Naive thymus-derived CD8-positive, alpha-beta T cell (primary cell): ENCODE measurements at places on chromosomes 13 and 19.
A peak's percentile ranks its signal among the peaks of the same experiment; 100 is the strongest.

- no peak for DNase-seq
These were observed 61.9 kb downstream of the DOCK9 start for GRCh38 chr13:98915981-98916380.

- no peak for DNase-seq
These were observed 7.7 kb downstream of the KDM4B start for GRCh38 chr19:4976401-4977298.

GRCh38 chr19:8518536-8518935 is 4.6 kb upstream of the ZNF414 start:
- no peak for DNase-seq

GRCh38 chr19:5132698-5133651 is 164.1 kb downstream of the KDM4B start:
- DNase-seq: no peak

GRCh38 chr19:50565984-50566903 is 2.0 kb downstream of the LRRC4B start:
- no peak for DNase-seq

DNA sequence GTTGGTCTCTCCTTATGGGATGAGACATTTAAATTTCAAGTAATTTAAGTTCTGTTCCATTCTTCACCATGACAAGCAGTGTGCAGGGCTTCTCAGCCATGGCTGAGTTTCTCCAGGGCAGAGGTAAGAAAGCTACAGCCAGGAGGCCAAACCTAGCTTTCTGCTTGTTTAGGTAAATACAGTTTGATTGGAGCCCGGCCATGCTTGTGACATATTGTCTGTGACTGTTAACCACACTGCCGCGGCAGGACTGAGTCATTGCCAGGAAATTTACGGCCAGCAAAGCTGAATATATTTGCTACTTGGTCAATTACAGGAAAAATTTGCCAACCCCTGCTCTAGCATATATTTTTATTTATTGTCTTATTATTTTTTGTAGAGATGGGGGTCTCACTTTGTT is 10.7 kb downstream of the NLRP8 start:
- DNase-seq: no peak

GRCh38 chr13:32882691-32883090 is 133.5 kb upstream of the KL start:
- DNase-seq: no peak

DNA sequence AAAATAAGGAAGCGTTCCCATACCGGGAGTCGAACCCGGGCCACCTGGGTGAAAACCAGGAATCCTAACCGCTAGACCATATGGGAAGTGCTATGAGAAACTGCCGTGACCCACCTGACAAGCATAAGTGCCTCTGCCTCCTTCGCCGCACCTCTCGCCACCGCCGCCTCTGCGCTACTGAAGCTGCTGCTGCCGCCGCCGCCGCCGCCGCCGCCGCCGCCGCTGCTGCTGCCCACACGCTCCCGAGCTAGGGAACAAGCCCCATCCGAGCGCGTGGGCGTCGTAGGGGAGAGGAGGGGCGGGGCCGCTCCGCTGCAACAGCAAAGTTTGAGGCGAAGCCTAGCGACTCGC is 610 bp upstream of the WBP4 start:
- DNase-seq: peak; percentile 91

- no peak for DNase-seq
These were observed 2.4 kb upstream of the NCAN start for GRCh38 chr19:19209372-19209771.

- DNase-seq: no peak
These were observed 2.7 kb upstream of the TEX29 start for GRCh38 chr13:111317571-111318345.

DNA sequence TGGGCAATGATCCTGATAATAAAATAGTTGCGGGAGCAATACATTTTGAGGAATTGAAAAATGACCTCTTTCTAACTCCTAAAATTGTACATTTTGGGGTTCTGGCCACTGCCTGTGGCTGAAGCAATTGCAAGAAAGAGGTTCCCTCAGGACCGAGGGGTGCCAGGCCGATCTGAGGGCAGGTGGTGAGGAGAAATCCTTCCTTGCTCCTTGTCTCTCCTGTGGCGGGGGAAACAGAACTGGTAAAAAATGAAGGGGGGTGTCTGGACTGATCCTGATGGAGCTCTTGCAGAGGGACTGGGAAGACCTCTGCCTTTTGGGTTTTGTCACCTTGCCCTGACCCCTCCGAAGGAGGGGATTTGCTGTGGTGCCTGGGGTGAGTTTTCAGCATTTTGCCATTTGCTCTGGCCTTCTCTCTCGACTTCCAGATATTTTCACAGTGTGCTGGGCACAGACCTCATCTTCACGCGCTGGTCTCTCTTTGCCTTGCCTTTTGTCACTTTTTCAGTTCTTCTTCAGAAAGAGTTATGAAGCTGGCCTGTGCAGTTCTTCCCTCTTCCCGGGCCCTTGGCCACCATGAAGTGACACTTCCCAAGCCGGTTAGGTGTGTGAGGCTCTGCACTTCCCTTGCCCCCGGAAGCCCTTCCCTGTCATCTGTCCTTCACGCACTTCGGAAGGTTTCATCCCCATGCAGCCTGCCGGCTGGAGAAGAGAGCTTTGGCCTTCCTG is 22.2 kb downstream of the NFIX start:
- DNase-seq: no peak

DNA sequence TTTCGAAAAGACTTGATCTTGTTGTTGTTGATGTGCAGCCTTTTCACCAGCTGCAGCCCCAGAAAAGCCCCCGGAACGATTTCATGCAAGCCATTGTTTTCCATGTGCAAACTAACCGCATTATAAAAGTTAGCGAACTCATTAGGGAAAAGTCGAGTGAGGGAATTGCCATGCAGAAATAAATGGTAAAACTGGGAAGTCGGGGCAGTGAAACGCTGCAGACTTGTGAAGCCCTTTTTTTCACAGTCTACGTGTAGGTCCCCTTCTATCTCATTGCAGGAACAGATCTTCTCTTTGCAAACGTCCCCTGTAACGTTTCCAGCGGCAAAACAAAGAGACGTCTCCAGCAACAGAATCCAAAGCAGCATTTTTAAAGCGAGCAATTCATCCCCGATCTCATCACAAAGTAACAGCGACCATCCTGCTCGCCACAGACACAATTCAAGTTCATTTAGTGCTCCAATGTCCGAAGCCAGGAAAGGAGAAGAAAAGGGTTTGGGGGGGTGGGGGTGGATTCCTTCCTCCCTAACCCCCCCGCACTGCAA is 1.1 kb downstream of the SLITRK1 start:
- no peak for DNase-seq

DNA sequence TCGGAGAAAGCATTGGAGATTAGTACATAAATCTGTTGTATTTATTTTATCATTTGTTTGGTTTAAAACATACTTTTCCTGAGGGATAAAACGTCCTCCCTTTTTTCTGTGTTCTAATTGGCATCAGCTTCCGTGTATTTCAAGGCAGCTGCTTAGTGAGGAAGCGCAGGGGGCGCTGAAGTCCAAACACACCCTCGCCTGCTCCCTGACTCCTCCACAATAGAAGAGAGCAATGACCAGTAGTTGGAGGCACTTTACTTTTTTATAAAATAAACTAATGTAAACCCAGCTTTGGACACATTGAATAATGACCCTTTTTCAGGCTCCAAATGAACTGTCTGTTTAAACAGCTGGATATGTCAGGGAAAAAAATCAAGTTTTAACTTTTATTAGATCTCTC is 79.9 kb downstream of the RNASEH2B start:
- no peak for DNase-seq

- DNase-seq: no peak
These were observed 169.4 kb upstream of the HTR2A start for GRCh38 chr13:47066226-47066625.

GRCh38 chr13:109494925-109495369 is 291.4 kb downstream of the IRS2 start:
- DNase-seq: no peak

DNA sequence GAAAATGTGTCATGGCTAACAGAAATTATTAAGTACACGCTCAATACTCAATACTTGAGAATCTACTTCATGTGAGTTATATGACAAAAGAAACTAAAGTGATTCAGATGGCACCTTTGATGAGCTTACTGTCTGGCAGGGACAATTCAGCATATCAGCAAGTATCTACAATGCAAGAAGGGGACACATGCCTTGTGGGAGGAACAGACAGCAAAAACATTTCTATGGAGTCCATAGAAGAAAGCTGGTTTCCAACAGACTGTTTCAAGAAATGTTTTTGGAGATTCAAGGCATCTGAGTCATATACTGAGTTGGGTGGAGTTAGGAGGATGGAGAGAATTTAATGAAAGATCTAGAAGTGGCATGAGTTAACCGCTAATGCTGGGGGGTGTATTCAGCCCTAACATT is 54.7 kb downstream of the MBNL2 start:
- DNase-seq: no peak

DNA sequence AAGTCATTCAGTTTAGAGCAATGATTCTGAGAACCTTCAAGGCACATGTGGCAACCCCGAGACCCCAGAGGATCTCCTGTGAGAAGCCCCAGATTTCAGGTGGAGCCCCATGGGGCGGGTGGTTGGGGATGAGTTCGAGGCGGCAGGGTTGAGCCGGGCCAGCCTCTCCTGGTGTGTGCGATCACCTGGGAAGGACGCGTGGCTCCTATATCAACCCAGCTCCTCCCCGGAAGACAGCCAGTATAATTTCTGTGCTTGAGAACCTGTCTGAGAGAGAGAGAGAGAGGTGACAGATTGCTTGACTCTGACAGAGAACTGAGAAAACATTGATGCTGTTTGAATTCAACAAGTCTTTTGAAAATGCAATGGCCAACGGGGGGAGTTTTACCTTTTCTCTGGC is 89.0 kb downstream of the TEX29 start:
- no peak for DNase-seq

- DNase-seq: no peak
These were observed 232.1 kb downstream of the TDRD3 start for GRCh38 chr13:60629158-60629557.

DNA sequence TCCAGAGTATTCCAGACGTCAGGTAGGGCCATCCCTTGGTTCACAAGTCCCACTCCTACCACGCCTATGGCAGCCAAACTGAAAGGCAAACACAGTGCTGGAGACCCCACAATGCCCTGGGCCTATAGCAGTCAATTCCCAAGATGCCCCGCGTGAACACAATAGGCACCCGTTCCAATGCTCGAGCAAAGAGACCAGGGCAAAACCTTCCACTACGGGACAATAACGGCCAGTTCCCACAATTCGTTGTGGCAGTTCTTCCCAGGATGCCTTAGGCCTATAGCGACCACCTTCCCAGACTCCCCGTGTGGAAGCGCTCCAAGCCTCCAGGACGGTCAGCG is 538 bp downstream of the ZNF428 start:
- peak; percentile 40 for DNase-seq

DNA sequence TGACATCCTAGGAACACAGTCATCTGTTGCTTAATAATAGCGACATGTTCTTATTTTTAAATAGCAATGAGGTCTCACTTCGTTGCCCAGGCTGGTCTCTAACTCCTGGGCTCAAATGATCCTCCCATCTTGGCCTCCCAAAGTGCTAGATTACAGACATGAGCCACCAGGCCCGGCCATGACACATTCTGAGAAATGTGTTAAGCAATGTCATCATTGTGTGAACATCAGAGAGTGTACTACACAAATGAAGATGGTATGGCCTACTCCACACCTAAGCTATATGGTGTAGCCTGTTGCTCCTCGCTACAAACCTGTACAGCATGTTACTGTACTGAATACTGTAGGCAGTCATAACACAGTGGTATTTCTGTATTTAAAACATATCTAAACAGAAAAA is 24.6 kb upstream of the GARRE1 start:
- DNase-seq: no peak

GRCh38 chr19:1420590-1420989 is 13.2 kb downstream of the DAZAP1 start:
- DNase-seq: no peak

DNA sequence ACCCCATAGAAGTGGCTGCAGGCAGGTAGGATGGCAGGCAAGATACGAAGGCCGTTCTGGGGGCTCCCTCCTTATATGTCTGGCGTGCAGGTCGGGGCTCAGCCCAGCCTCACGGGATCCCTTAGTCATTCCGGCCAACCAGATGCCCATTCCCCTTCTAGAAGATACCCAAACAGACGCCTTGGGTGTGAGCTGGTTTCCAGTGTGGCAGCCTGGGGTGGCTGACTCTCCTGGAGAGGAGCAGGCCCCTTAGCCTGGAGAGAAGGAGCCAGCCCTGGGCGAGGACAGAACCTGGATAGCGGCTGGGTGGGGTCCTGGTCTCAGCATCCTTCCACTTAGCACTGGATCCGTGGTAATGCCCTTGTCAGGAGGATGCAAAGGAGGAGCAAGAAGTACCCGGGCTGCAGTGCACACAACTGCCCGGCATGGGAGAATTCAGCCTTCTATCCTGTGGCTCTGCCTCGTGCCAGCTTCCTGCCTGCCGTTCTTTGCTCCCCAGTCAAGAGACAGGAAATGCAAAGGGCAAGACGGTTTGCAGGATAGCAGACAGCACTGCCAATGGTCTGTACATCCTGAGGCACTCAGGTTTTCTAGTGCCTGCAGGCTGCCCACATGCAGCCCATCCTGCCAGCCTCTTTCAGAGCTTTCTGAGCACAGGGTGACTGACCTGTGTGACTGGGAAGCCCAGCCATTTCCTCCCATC is 56.7 kb upstream of the WASF3 start:
- no peak for DNase-seq

GRCh38 chr13:110716247-110716515 is 2.7 kb downstream of the ING1 start:
- DNase-seq: no peak
